ENCODE measurements at places on chromosomes 5 and 9.

DNA sequence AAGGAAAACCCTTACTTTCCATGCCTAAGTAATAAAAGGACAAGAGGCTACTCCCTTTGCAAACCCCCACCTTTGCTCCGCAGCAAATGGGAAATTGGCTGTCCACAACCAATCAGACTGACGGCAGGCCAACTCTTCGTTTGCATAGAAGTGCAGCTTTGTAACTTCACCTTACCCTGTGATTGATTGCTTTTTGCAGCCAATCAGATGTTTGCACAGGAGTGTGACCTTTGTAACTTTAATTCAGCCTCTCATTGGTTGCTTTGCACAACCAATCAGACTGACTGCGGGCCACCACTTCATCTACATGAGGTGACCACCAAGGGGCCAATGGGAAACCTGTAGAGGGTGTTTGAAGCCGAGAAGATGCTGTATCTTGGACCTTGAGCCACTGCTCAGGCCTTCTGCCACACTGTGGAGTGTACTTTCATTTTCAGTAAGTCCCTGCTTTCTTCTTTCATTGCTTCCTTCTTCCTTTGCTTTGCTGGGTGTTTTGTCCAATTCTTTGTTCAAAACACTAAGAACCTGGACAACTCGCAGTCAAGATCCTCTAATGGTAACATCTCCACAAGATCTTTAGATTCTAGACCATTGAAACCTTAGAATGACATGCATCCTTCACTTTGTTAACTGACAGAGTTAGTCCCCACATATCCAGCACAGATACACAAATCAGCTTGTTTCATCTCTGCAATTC lies 51.3 kb upstream of the FREM1 start:
- DNase-seq: no peak

GRCh38 chr5:173581408-173582215 lies 34.8 kb downstream of the BOD1 start:
- peak; percentile 58 for DNase-seq

DNA sequence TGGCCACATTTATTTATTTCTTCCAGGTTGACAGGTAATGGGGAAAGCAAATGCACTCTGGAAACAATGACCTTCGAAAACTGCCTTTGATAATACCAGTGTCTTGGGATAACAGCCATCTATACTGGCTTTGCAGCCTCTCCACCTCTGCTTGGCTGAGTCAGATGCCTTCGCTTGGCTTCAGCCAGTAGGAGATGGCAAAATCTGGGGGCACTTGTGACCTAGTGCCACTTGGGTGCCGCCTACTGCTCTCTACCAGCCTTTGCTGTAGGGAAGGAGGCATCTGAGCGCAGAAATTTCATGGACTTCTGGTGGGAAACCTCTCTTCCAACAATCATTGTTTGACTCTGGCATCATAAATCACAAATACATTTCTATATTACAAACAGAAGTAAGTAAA lies 21.8 kb downstream of the FYB1 start:
- DNase-seq: no peak

- peak; percentile 52 for DNase-seq
Observed at GRCh38 chr9:132114102-132114707, 34.5 kb upstream of the MED27 start.

DNA sequence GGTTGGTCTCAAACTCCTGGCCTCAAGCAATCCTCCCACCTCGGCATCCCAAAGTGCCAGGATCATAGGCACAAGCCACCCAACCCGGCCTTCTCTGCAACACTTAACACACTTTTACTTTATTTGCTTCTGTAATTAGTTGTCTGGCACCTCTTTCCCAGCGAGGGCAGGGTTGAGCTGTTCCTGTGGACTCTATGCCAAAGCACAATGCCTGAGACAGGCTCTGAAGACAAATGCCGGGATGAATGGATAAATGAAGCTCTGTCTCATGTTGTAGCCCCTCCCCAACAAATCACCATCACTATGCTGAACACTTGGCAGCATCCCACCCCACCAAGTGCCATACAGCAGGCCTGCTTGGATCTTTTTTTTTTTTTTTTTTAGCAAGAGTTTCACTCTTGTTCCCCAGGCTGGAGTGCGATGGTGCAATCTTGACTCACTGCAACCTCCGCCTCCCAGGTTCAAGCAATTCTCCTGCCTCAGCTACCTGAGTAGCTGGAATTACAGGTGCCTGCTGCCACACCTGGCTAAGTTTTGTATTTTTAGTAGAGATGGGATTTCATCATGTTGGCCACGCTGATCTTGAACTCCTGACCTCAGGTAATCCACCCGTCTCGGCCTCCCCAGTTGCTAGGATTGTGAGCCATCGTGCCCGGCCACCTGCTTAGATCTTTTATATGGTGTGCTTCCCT lies 21.3 kb downstream of the GPX3 start:
- DNase-seq: no peak

GRCh38 chr9:15936306-15936921 lies 383.6 kb downstream of the CCDC171 start:
- DNase-seq: no peak

DNA sequence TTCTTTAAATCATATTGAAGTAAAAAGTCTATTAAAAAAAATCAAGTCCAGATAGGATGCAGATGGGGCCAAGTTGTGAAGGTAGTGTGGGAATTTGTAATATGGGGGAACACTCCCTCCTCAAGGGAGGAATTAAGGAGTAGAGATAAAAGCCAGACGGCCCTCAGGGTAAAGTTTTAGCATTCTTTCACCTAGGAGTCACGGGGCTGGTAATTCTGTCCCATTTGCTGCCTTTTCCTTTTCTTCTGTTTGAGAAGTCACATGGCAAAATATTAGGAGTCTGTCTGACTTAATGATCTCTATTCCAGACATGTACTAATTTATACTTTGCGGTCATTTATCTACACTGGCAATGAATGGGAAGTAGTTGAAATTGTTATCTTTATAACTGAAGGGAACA lies 61.9 kb downstream of the SNX24 start:
- DNase-seq: no peak

GRCh38 chr9:20914556-20914955 lies 116.9 kb downstream of the HACD4 start:
- no peak for DNase-seq

DNA sequence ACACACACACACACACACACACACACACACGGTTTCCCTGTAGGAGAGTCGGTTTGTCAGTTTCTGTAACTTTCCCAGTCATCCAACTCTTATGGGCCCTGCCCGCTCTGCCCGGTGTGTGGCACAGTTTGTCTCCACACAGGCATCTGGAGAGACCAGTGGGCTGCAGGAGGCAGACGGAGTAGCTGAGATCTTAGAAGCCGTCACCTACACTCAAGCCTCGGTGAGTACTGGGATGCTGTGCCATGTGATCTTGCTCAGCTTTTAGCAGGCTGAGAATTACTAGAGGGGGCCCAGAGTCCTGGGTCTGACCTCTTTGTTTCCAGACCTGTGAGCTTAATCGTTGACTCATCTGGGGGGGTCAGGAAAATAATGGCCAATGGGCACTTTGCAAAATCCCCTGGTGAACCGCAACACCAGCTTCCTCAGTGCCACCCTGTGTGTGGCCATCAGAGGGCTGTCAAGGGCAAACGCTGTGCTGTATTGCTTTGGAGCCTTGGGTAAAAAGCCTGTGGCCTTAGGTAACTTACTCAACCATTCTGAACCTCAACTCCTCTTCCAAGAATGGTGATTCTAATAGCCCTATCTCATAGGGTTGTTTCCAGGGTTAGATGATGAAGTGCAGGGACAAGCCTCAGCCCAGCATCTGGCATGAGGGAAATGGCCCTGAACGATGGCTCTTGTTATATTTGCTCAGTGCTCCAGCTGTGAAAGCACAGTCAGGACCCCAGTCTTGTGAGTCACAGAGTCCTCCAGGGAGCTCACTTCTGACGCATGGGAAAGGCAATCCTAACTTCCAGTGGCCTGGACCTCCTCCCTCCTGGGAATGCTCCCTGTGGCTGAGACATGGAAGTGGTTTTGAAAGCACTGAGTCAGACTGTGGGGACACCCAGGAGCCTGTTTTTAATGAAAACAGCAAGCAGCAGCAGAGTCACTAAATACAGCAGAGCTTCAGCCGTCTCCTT lies 45.6 kb downstream of the COL15A1 start:
- no peak for DNase-seq

- DNase-seq: no peak
Observed at GRCh38 chr5:164302533-164303235, 797.3 kb downstream of the MAT2B start.

DNA sequence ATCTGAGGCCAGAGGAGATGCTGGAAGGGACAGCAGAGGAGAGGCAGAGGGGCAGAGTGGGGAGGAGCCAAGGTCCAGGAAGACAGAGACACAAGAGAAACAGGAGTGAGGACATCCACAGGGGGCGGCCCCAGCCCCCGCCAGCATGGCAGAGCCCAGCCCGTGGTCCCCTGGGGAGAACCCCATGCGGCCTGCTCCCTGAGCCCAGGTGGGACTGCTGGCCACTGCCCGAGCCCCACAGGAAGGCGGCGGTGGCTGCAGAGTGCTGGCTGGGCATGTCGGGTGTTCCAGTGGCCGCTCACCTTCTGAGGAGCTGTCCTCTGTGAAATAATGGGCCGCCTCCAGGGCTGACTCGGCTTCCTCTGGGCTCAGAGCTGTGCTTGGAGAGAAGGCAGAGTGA lies 8.9 kb upstream of the MRNIP start:
- no peak for DNase-seq

GRCh38 chr9:133979273-133979920 lies 12.7 kb downstream of the VAV2 start:
- DNase-seq: no peak

DNA sequence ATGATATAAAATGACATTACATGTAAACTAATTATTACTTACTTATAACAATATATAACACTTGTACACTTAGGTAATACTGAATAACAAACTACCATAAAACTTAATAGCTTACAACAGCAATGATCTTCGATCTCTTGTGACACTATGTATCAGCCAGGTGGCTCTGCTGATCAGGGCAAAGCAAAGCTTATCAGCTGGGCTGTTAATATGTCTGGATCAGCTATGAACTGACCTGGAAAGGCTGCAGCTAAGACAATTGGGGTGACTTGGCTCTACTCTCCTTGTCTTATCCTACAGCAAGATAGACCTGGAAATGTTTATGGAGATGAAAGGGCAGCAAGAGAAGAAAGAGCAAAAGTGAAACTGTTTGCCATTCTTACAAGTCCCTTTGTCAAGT lies 511.3 kb downstream of the TLR4 start:
- DNase-seq: no peak

DNA sequence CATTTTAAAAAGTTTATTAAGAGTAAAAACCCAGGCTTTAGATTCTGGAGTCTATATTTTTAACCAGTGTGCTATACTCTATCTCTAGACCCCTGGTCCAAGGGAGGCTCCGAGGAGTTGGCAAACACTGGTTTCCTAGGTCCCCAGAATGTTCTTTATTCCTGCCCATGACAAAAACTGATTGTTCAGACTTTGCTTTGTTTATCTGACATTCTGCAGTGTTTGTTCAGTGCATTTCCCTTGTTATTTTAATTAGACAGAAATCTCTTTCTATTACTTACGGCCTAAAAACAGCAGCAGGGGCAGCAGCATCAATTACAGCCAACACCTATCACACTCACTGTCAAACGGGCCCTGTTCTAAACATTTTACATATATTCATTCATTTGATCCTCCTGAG lies 2011.6 kb upstream of the WWC1 start:
- no peak for DNase-seq

- no peak for DNase-seq
Observed at GRCh38 chr9:132798817-132799790, 79.0 kb downstream of the AK8 start.

GRCh38 chr9:129285979-129286772 lies 108.1 kb upstream of the IER5L start:
- DNase-seq: peak; percentile 25

DNA sequence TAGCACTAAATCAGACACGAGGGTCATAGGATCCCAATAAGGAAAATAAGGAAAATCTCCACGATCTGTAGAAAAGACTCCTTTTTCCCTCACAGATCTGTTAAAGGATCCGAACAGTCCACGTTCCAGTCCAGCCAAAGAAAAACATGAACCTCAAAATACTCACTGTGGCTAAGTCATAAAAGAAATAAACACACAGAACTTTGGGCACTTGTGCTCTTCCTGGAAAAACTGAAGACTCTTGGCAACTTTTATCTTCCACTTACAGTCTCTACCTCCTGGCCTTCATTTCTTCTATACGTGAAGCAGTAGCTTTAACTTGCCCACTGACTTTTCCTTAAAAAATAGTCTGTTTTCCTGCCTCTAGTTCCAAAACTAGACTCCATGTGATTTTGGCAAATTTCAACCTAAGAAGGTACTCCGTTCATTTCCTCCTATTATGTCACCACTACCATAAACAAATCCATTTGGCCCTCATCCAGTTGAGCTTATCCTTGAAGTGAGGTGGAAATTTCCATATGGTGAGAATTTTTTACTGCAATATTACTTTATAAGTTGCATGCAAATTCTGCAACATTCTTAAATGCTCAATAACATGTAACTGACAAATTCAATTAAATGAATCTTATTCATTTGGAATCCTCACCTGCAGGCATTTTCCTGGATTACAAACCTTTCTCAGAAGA lies 5.3 kb upstream of the LHFPL2 start:
- no peak for DNase-seq

DNA sequence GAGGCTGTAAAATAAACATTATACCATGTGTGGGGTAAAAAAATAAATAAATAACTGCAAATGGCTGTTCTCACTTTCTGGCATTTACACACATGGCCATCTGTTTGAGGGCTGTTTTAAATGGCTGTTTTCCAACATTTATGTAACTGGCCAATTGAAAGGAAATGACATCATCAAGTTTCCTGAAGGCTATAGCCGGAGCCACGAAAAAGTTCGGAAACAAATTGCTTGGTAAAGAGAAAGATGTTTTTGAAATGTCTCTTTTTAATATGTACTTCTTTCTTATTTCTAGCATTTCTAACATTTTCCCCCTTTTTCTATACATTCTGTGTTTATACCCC lies 95.4 kb upstream of the DAB2 start:
- no peak for DNase-seq

DNA sequence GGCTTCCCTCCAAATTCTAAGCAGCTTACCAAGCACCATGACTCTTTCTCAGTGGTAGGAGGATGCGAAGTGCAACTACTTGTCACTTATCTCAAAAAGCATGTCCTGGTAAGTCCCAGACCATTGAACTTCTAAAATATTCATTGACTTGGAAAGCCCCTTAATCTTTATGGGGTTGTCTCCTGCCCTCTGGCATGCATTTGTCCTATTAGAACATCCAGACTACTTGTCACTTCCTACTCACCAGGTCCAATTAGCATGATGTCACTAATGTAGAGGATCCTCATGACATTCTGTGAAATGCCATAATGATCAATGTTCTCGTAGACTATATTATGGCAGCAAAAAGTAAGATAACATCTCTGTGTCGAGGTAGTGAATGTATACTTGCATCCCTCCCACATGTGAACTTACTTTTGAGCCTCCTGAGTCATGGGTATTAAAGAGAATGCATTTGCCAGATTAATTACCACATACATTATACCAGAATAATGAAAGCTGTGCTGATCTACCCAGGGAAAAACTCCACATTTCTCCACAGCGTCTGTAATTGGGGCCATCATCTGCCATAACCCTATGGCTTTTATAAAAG lies 63.5 kb upstream of the RAD23B start:
- no peak for DNase-seq

- no peak for DNase-seq
Observed at GRCh38 chr9:36802201-36802920, 229.7 kb downstream of the MELK start.
